ENCODE measurements at places on chromosomes 7 and 10.

GRCh38 chr7:155809332-155809946 is 2.8 kb downstream of the SHH start:
- DNase-seq, result no peak

GRCh38 chr10:6665847-6666246 is 85.8 kb upstream of the PRKCQ start:
- no peak for DNase-seq

GRCh38 chr7:45717537-45718235 is 143.5 kb downstream of the ADCY1 start:
- no peak for DNase-seq

DNA sequence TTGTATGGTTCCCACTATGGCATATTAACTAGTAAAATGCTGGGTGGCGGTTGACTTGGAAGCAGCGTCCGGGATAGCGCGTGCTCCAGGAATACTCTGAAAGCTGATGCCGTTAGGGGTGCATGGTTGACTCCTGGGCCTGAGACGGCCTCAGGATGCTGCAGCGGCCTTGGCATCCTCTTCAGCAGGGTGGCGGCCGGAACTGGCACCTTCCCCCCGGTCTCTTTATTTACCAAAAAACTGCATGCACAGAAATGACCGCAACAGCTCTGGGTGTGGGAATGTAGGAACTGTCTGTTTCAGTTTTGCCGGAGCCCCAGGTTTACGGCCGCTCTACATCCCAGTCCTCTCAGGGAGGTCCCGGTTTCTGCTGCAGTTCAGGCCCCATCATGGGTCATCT is 28.8 kb downstream of the PFKP start:
- DNase-seq, result no peak

GRCh38 chr7:51066405-51066882 is 250.2 kb downstream of the COBL start:
- no peak for DNase-seq

GRCh38 chr10:86752311-86752710 is 4.1 kb upstream of the BMPR1A start:
- DNase-seq, result no peak

- DNase-seq, result no peak
Measured at GRCh38 chr7:107505997-107506673, 36.3 kb downstream of the GPR22 start.

- no peak for DNase-seq
Measured at GRCh38 chr10:132122097-132122861, 56.5 kb downstream of the JAKMIP3 start.

- DNase-seq, result no peak
Measured at GRCh38 chr7:52247518-52247917, 787.9 kb upstream of the POM121L12 start.

- DNase-seq, result no peak
Measured at GRCh38 chr7:8327199-8327598, 65.2 kb upstream of the ICA1 start.

- DNase-seq, result peak; percentile 17
Measured at GRCh38 chr7:44257618-44258422, 57.0 kb downstream of the YKT6 start.

DNA sequence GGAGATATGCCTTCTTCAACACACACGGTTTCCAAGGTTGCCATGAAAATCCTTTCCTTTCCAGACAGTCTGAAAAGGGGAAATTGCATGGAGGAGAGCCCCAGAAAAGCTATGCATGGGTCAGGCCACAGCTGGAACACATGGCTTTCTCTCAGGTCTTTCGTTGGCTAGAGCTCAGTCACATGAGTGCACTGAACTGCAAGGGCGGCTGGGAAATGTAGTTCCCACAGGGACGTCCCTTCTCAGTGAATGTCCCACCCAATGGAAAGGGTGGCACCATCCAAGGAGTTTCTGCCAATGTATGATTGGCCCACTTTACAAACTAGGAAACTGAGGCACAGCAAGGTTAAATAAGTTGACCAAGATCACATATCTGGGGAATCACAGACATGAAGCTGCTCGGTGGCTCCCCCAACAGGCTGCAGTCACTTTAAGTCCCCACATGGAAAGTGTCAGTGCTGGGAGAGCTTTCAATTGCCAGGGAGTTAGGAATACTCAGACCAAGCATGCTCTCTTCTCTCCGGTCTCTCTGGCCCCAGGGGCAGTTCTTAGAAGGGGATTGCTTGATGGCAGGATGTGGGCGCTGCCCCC is 571.3 kb downstream of the GLRX3 start:
- DNase-seq, result no peak

GRCh38 chr7:17625043-17625442 is 315.3 kb downstream of the SNX13 start:
- no peak for DNase-seq

DNA sequence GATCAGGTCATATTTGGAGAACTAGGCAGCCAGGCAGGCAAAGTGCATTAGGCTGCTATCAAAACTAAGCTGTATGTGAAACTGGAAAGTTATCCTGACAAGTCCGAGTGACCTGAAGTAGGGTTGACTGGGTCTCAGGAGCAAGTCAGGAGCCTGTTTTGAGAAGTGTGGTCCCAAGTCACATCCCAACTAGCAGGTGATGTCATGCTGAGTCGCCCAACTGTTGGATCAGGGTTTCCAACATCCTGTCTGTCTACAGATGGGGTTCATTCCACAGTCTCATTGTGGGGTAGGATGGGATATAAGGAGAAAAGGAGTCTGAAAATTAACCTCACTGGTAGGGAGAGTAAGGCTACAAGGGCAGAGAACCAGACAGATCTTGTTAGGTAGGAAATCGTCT is 27.0 kb downstream of the SLC26A4 start:
- no peak for DNase-seq

- no peak for DNase-seq
Measured at GRCh38 chr7:93232673-93233018, 480 bp downstream of the VPS50 start.

DNA sequence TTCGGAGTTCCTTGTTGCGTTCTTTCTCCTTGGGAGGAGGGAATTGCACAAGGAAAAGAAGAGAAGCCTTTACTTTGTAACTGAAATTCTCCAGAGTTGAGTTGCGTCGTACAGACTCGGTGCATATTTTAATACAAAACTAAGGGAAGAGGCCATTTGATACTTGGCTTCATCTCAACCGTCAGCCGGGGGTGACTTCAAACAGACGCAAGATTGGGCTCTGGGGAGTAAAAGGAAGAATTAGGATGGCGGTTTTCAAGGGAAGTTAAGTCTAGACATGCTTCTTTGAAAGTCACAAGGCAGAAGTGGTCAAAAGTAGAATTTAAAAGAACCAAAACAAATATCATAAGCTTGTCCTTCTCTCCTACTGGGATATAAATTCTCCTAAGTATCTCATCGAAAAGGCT is 1.6 kb downstream of the PRR15 start:
- DNase-seq, result no peak

GRCh38 chr7:42548816-42549611 is 312.0 kb upstream of the GLI3 start:
- no peak for DNase-seq

- no peak for DNase-seq
Measured at GRCh38 chr7:11345621-11346020, 371.9 kb downstream of the PHF14 start.

DNA sequence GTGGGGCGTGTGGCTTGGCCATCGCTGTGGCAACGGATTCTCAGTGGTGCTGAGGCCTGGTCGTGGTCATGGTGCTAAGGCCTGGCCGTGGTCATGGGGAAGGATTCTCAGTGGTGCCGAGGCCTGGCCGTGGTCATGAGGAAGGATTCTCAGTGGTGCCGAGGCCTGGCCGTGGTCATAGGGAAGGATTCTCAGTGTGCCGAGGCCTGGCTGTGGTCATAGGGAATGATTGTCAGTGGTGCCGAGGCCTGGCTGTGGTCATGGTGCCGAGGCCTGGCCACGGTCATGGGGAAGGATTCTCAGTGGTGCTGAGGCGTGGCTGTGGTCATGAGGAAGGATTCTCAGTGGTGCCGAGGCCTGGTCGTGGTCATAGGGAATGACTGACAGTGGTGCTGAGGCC is 327.9 kb downstream of the ADARB2 start:
- no peak for DNase-seq

- DNase-seq, result no peak
Measured at GRCh38 chr7:13725591-13725990, 263.9 kb downstream of the ETV1 start.

DNA sequence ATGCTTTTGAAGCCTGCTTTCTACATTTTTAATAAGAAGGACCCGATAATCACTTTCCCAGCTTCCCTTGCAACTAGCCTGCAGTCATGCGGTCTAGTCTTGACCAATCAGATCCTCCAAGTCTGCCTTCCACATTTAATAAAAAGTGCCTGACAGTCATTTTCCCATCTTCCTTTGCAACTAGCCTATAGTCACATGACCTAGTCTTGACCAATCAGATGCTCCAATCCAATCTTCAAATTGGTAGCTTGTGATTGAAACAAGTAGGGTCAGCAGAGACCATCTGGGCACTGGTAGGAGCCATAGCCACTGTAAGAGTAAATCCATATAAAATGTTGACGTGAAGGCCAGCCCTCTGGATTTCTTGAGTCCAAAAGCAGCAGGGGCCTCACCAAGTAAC is 80.0 kb downstream of the NPTX2 start:
- no peak for DNase-seq

- DNase-seq, result no peak
Measured at GRCh38 chr10:46323176-46323575, 36.4 kb downstream of the ANTXRL start.

DNA sequence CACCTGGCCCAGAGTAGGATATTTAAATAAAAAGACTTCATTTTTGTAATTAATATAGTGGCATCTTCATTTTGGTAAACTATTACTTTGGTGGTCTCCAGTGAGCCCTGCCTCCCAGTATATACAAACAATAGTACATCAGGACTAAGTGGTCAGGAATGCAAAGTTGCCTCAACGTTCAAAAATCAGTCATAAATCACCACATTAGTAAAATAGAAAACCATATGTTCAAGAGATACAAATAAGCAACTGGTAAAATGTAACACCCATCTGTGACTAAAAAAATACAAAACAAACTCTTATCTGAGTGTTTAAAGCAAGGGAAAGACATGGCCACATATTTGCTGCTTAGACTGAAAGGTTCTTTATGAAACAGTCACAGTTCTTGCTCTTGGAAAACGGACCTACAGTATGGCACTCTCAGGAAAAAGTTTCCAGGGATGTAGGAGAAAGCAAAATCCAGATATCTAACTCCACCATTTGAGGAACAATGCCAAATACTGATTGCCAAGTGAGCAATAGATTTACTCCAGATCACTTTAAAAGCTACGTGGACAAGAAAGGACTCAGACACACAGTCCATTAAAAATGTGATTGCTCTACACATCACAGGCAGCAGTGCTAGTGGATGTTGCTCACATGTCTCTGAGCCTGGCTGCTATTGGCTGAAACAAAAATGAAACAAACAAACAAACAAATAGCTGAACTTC is 15.1 kb upstream of the RHOBTB1 start:
- no peak for DNase-seq

DNA sequence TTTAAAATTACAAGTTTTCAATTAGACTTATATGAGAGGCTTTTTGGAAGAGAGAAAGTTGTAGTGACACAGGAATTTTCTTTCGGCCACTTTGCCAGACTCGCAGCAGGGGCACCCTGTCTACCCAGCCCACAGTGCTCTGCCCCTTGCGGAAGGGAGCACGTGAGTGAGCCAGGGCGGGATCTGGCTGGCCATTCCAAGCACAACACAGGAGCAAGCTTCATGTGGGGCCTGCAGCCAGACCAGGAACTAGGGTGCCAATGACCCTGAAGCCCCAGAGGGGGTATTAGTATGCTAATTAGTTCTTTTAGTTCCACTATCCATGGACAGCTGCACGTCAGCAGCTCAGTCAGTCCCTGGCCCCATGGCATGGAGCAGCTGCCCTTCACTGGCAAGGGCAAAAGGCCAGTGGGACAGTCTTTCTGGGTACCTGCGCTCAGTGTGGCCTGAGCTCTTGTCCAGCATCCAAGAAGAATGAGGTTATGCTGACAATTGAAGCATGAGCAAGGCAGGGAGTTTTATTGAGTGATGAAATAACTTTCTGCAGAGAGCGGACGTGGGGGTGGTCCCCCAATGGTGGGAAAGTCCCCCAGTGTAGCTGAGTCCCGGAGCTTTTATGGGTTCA is 251.1 kb upstream of the CSTF2T start:
- DNase-seq, result no peak

GRCh38 chr7:144474800-144475615 is 71.5 kb upstream of the NOBOX start:
- DNase-seq, result no peak

- DNase-seq, result no peak
Measured at GRCh38 chr7:129191272-129191671, 2.8 kb downstream of the SMO start.

GRCh38 chr10:22503315-22504088 is 158.2 kb downstream of the SPAG6 start:
- DNase-seq, result no peak

GRCh38 chr7:26156451-26157420 is 4.7 kb downstream of the NFE2L3 start:
- no peak for DNase-seq

GRCh38 chr10:117419159-117419558 is 43.9 kb upstream of the PDZD8 start:
- DNase-seq, result no peak

DNA sequence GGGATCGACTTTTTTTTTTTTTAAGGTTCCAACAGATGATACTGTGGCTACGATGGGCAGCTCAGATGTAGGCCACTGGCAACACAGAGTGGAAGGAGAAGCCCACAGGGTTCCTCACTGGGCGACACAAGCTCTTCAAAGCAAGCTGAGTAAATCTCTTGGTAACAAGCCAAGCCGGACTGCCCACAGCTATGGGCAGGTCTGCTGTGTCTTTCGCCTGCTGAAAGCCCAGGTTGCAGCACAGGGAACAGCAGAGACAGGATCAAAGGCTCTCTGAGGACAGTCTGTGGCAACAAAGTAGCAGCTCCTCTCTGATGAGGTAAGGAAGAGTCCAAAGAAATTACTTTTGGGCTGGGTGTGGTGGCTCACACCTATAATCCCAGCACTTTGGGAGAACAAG is 83.6 kb downstream of the KCNMA1 start:
- DNase-seq, result no peak

DNA sequence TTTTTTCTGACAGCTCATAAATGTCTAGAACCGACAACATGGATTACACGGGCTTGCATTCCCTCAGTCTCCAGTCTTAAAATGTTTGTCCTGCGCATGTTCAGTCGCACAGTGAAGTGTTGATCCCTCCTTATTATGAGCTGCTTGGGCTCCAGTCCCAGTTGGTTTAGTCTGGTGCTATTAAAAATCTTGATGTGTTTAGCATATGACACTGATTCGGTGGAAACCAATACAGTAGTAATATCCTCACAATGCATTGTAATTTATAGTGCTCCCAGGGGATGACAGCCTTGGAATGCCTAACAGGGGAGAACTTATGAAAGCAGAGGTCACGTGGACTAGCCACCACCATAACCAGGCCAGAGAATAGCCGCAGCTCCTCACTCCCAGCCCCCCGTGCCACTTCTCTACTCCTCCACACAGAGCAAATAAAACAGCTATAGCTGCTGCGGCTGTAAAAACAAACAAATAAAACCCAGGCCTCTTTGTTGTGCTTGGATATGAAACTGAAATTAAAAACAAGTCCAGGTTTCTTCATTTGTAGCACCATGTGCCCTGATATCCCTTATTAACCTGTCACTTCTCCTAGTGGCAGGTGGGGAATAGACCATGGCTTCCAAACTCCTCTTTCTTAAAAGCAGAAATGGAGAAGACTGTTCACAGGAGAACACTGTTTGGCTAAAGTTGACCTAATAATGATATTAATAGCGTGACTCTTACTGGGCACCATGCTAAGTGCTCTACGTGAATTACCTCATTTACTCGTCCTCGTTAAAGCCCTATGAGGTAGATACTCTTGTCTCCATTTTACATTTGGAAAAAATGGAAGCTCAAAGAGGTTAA is 7.7 kb downstream of the DPCD start:
- DNase-seq, result no peak

Data from T-helper 17 cell (primary cell).